NB4 (cell line): ENCODE measurements at places on chromosomes 11 and 22.

DNA sequence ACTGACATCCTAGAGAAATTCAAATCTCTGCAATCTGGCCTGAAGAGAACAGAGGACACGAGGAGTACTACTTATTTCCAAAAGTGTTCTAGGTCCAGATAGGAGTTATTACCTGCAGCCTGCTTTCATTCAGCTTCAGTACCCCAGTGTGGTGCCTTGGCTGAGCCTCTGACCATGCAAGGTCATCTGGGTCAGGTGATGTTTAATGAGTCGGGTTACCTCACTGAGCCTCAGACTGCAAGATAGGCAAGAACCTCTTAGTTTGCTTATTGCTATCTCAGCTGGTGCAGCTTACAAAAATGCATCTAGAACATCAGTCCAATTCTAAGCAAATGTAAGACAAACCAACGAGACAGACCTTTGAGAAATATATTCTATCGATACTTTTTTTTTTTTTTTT lies 9.5 kb upstream of the NF2 start:
- no peak for DNase-seq

DNA sequence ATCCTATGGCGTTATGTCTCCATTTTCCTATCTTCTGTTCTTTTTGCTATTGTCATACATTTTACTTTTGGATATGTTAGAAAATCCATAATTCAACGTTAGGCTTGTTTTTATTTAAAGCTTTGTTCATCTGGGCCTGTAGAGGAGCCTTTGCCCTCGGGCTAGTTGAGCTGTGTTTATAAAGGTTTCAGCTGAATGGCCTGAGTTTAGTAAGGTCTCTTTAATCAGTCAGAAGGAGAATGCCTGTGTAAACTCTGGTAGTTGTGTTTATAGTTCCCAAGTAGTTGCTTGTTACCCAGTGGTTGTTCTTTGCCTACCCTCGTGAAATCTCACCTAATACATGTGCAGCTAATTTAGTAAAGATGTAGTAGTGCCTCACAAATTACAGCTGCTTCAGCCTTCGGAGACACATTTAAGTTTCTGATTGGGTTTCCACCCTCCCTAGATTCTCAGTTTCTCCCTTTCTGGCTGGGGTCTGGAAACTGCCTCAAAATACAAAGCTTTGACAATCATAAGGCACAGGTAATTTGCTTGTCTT lies 33.1 kb downstream of the MTMR3 start:
- no peak for DNase-seq

DNA sequence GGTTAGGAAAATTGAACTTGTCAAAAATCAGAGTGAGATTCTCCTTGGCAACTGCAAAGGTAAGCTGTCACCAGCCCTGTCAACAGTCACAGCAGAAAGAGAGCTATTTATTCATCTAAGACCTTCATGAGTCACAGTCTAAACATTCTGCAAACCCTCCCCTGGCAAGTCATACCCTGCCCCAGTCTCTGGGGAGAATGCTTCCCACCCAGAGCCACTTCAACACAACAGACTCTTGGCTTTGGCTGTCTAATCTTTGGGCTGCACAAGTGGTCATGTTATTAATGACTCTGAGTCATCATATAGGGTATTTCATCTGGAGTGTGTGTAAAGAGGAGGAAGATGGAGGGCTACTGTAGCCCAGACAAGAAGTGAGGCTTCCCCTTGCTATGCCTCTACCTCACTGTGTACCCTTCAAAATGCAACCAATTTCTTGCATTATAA lies 153.4 kb downstream of the CCDC34 start:
- peak; percentile 94 for DNase-seq

GRCh38 chr11:73162196-73162740 lies 20.1 kb upstream of the FCHSD2 start:
- DNase-seq: peak; percentile 79
